ENCODE measurements at places on chromosomes 6 and 20.

GRCh38 chr6:42279144-42279781 is 61.6 kb upstream of the MRPS10 start:
- peak; percentile 49 for DNase-seq

DNA sequence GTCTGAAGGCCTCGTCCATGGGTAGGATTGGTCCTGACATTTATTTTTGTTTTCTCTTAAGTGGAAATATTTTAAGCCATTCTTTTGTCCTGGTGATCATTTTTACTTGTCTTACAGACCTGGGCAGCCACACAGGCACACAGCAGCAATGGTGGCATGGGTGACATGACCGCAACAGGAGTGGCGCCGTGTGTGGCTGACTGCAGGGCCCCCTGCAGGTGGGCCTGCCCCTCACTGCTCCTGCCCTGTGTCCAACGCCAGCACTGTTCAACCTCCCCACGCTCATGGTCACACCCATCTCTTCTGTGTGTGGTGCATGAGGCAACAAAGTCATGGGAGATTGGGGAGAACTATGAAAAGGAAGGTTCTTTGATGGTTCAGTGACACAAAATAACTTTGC is 151.9 kb downstream of the MYLK4 start:
- DNase-seq = no peak

- peak; percentile 56 for DNase-seq
Measured at GRCh38 chr6:33018904-33019303, 9.5 kb upstream of the HLA-DOA start.

DNA sequence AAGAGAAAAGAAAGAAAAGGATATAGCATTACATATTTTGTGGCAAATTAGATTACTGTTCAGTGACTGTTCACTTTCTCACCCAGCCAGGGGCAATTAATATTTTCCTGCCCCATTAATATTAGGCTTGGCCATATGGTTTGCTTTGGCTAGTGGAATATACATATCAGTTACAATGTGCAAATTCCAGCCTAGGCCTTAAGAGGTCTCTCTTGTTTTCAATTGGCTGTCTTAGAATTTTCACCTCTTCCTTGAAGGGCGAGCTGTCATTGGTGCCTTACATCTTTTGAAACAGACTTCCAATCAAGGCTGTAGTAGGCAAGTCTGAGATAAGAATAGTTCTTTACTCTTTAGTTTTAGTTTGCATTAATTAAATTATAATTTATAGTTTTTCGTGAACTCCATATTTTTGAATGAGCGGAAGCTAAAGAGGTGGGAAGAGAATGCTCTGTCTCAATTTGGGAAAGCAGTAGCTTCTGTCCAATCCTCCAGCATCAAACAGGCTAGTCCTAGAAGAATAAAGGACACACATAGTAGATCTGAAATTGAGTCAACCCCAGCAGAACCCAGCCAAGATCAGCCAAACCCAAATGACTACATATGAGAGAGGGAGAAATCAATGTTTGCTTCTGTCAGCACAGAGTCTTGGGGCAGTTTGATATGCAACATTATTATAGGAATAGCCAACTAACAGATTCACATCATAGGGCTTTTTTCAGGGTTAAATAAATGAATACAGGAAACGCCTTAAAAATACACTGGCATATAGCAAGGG is 6.3 kb upstream of the CSNK2A1 start:
- no peak for DNase-seq

GRCh38 chr6:1624851-1625781 is 15.4 kb downstream of the FOXC1 start:
- DNase-seq = peak; percentile 56

DNA sequence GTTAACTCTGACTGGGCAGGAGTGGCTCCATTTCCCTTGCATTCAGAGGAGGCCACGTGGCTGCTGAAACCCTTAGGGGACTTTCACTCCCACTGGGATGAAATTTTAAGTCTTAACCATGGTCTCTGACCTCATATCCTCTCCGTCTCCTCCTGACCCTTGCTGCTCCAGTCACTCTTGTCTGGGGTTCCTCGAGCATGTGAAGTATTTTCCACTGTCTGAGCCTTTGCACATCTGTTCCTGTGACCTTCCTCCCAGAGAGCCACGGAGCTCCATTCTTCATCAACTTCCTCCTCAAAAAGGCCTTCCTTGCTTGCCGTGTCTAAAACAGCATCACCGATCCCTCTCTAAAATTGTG is 153.0 kb upstream of the UST start:
- no peak for DNase-seq

DNA sequence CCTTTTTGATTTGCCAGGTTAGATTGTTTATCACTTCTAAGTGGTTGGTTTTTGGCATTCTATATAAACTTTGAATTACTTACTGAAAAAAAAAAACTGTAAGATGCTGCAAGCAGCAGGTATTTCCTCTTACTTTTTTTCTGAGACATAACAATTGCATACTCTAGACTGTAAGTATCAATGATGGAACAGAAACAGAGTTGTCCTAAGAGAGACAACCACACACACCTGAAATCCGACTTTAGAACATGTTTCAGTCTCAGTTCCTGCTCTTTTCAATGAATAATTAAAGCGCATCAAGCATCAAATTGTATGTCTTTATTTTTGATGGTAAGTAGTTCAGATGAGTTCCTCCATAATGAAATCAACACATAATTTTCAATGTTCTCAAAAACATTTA is 105.3 kb upstream of the KHDRBS2 start:
- DNase-seq = no peak

DNA sequence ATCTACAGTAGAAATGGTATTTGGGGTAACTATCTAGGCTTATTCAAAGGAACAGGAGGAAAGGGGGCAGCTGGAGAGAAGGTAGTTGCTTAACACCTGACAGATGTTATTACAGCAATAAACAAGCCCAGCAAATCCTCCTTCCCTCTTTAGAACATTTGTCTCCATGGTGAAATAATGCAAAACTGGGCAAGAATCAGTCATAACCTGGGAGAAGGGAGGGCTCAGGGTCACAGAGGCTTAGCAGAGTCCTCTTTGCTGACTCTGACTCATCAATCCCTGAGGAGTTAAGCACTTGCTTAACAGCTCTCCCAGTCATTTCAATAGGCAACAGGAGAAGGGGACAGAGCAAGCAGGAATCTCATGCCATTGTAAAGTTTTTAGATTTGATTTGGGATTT is 230.3 kb downstream of the IBTK start:
- no peak for DNase-seq

GRCh38 chr20:44394702-44395460 is 39.4 kb downstream of the HNF4A start:
- DNase-seq = no peak

- no peak for DNase-seq
Measured at GRCh38 chr6:168609026-168609685, 168.2 kb downstream of the SMOC2 start.

DNA sequence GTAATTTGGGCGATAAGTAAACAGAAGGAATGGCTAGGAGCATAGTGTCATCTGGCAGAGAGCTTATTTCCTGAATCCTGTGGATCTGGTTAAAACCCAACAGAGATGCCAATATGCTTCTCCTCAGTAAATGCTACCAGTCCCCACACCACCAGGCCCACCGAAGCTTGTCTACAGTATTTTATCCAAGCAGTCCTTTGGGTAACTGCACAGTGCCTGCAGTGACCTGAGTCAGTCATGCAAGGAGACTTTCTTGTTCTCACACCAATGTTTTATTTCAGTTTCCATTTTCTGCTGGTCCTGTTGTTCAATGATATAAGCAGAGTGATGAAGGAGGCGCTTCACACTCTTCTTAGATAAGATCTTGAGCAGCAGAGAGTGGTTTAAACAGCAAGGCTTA is 326.3 kb downstream of the RIMS1 start:
- no peak for DNase-seq

- peak; percentile 40 for DNase-seq
Measured at GRCh38 chr20:58649288-58650180, 1.5 kb upstream of the STX16 start.

DNA sequence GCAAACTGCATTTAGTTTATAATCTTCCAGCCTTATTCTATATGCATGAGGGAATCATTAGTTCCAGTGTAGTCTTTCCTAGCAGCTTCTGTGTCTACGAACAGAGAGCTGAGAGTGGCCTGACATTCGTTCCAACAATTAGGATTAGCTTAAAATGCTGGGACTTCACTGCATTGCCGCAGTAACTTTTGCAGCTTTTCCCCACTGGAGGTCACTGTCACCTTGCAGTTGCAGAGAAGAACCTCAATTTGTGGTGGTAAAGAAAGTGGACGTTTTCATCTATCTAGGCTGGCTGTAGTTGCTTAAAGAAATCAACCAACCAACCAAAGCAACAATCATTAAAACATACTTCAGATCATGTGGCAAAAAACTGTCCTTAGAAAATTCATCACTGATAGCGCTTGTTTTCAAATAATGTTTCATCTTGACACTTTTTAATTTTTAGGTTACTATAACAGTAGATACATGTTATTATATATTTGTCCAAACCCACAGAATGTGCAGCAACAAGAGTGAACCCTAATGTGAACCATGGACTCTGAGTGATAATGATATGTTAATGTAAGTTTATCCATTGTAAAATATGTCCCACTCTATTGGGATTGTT is 12.2 kb downstream of the MYLK4 start:
- peak; percentile 87 for DNase-seq

- no peak for DNase-seq
Measured at GRCh38 chr6:74467533-74468215, 738.2 kb downstream of the COL12A1 start.

GRCh38 chr6:6891949-6892461 is 215.8 kb upstream of the RREB1 start:
- DNase-seq = no peak

GRCh38 chr20:54255157-54255556 is 47.3 kb downstream of the PFDN4 start:
- no peak for DNase-seq

GRCh38 chr6:113018351-113019151 is 671.4 kb downstream of the RFPL4B start:
- no peak for DNase-seq

DNA sequence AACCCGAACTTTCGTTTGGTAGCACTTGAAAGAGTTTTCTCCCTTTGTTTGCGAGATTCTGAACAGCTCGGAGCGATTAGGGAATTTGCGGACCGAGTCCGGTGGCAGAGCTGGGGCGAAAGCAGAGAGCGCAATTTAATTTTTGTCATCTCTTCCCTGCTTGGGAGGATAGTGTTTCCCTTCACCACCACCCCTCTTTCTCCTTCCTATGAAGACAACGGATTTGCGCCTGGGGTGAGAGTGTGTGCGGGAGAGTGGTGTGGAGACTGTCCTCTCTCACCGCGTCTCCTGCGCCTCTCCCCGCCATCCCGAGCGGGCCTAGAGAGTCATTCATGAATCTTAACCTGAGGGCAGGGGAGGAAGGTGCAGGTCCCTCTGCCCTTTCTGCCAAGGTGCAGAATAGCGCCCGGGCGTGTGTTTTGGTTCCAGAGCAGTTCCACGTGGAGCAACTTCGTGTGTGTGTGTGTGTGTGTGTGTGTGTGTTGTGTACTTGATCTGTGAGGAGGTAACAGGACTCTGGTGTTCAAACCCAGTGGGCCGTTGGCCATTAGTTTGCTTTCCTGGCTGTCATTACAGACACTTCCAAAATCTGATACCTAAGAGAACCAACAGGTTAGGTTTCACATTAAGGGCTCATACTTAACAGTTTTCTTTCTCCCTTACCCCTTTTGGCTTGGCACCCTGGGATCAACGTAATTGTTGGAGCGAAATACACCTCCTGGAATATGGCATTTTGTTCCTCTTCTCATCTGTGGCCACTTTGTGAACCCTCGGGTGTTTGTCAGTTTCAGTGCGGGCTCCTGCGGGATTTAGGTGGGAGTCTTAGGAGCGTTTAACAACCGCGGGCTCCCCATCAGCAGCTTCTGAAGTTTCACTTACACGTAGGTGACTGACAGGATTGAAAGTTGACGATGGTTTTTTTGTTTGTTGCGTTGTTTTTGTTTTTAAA is 1.8 kb downstream of the EYA4 start:
- DNase-seq = peak; percentile 59

GRCh38 chr6:68958327-68958726 is 323.2 kb downstream of the ADGRB3 start:
- peak; percentile 50 for DNase-seq

DNA sequence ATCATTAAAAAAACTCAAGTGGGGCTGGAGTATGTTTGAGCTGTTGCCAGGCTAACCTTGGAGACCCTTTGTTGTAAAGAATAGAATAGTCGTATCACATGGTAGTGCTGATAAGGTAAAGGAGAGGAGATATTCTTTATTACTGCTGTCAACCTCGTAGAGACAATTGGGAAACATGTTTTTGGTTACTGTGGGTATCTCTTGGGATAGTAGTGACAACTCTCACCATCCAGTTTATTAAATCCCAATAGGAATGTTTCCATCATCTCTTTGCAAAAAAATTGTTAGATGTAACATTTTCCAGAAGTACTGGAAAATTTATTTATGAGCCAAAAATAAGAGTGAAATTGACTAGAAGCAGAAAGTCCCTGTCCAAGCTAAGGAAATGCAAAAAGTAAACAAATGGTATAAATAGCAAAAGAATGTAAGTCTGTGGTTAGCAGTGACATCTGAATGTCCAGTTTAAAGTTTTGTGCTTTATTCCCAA is 829.3 kb upstream of the CITED2 start:
- no peak for DNase-seq

GRCh38 chr20:50731930-50732690 is 730 bp downstream of the PARD6B start:
- no peak for DNase-seq

DNA sequence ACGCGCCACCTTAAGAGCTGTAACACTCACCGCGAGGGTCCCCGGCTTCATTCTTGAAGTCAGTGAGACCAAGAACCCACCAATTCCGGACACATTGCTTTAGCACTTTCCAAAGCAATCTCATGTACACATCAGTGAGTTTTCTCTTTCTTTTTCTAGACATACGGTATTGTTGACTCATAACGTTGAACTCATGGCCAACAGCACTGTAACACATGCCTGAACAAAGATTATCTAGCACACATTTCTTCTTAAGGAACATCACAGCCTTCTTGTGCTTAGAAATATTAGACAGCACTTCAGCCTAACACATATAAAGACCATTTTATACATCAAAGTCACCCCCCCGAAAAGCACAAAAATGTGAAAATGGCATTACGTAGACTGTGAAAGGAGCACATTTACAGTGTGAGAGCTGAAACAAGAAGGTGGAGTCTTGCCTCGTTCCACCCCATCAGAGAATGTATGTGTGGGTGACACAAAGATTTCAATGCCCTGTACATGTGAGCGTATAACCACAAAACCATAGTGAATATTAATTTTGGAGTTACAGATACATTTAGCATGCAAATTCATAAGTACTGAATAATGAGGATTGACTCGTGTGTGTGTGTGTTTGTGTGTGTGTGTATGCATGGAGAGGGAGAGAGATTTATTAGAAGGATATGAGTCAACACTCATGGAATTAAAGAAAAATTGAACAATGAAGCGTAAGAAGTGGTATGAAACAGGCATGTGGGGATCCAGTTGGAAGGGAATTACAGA is 134.1 kb downstream of the FAM83B start:
- DNase-seq = no peak

- peak; percentile 67 for DNase-seq
Measured at GRCh38 chr20:37343212-37343993, 2.5 kb upstream of the SRC start.

DNA sequence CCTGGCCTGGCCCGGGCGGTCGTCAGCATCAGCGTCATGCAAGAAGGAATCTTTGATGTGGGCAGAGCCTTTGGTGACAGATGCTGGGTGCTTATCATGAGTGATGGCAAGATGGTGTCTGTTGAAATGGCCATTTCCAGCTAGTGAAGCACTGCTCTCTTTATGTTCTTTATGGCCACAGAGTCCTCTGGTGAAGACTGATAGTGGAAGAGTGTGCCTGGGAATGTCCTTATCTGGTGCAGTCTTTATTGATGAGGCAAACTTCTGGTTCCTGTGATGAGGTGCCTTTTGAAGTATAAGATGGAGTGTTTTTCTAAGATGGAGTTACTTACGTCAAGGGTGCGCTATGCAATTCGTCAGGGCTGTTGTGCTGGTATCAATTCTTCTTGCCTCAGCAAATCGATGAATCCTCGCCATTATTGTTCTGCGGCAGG is 22.6 kb upstream of the CCR6 start:
- no peak for DNase-seq

Measured in lung (tissue), 17 donors.